CD8-positive, alpha-beta memory T cell (primary cell): ENCODE measurements at places on chromosomes 16 and 17.

- DNase-seq, result no peak
Observed at GRCh38 chr17:79749156-79749815, 18.5 kb downstream of the ENPP7 start.

GRCh38 chr17:21098934-21099689 is 27.7 kb upstream of the DHRS7B start:
- peak; percentile 49 for DNase-seq

GRCh38 chr16:2008631-2009163 is 924 bp downstream of the ZNF598 start:
- no peak for DNase-seq

DNA sequence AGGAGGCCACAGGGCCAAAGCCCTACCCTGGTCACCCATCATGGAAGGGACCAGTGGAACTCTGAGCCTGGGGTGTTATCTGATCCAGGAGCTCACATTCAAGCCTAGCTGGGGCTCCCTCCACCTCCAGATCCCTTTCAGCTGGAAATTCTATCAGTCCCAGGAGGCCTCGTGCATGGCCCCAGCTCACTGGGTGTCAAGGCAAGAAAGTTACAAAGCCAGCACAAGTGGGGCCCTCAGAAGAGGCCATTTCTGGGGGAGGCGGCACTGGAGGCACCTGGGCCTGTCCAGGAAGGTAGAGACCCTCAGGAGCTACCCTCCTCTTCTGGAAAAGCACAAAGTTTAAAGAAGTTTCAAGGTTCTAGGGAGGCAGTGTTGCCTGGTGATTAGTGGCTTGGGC is 4.8 kb downstream of the CA7 start:
- no peak for DNase-seq

- no peak for DNase-seq
Observed at GRCh38 chr16:9098377-9099090, 7.1 kb downstream of the HAPSTR1 start.

DNA sequence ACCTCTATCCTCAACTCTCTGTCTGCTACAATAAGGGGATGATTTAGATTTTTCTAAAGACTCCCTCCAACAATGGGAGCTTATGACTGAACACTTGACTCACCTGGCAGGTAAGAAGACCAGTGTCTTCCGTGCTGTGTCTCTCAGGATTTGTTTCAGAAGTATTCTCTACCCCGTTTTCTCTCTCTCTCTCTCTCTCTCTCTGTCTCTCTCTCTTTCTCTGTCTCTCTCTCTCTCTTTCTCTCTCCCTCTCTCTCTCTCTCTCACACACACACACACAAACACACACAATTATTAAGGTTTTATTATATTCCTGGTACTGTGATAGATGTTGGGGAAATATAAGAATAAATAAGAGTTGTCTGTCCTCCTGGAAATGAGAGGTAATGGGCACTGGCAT is 263.9 kb downstream of the TOX3 start:
- no peak for DNase-seq

GRCh38 chr16:70706948-70707465 is 21.2 kb upstream of the MTSS2 start:
- DNase-seq, result no peak

DNA sequence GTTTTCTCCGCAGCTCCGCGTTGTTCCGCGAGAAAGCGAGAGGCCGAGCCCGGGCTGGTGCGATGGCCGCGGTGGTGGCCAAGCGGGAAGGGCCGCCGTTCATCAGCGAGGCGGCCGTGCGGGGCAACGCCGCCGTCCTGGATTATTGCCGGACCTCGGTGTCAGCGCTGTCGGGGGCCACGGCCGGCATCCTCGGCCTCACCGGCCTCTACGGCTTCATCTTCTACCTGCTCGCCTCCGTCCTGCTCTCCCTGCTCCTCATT is 404 bp downstream of the EMC6 start:
- DNase-seq, result no peak

DNA sequence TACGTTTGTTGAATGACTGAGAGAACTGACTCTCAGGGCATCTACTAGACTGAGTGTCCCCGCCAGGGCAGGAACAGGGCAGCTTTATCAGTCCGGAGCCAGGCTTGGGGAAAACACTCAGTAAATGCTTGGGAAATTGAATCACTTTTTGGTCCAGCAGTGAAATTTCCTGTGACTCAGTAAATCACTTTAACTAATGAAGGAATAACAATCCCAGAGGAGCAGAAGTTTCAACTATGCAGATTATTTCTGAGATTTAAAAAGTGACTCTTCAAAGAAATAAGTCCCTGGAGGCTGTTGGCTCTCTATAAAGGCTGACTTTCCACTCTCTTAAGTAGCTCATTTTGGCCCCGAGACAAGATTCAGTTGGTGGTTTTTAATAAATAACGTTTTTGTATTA is 101.8 kb downstream of the FOXL1 start:
- DNase-seq, result no peak

GRCh38 chr16:49959552-49960277 is 65.3 kb upstream of the CNEP1R1 start:
- no peak for DNase-seq

DNA sequence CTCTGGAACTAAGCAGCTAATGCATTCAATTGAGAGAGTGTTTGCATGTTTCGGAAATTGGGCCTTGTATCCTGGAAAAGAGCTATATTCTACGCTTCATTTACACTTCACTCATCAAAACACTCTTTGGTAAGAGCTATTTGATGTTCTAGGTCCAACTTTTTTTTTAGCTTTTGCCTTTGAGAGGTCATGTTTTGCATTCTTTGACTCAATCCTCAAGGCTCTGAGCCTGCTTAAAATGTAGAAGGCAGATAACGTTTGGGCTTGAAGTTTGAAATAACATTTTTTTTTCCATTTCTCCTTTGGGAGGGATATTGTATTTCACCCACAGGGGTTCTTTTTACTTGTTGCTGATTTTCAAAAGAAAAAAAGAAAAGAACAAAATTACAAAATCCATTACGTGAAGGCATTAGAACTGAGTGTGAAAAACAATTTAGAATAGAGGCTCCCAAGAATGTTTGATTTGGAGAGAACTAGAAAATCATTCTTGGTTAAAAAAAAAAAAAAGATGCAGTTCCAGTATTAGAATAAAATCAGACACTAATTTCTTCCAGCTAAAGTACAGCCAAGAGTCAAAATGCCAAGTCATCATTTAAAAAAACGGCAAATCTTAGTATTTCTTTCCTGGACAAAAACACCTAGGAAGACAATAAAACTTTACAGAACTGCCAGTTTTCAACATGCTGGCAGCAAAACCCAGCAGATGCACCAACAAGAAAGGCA is 268.5 kb downstream of the GRIN2A start:
- DNase-seq, result no peak

DNA sequence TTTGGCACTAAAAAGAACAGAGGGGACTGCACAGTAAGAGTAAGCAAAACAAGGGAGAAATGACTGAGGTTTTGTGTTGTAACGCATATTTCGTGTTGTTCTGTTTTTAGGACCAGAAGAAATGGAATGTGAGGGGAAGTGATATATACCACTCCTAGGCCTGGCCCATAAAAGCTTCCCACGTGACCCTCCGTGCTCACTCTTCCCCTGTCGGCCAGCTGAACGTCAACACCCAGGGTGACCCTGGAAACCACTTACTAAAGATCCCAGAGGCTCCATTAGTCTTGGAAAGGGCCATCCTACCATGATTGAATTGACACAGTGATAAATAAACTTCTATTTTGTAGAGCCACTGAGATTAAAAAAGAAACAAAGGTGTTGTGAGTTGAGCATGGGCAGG is 79.8 kb downstream of the HELZ start:
- no peak for DNase-seq

DNA sequence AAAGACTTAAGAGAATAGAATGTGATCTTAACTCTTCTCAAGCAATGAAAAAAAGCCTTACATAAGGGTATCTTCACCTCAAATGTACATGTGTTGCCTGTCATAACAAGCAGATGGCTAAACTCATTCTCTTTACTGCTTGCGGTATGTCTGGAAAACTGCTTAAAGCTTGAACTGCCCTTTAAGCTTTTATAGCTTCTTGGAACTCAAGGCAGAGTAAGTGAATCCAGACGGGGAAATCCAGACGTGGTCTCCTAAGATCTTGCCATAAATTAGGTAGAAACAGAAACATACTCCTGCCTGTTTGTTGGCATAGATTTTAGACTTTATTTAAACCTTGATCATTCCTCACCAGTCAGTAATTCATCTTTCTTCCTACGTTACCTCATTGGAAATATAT is 19.6 kb downstream of the CLUAP1 start:
- DNase-seq, result no peak

- DNase-seq, result no peak
Observed at GRCh38 chr17:2202996-2203575, 100.5 kb downstream of the SMG6 start.
